ENCODE measurements at places on chromosomes 4 and X.

DNA sequence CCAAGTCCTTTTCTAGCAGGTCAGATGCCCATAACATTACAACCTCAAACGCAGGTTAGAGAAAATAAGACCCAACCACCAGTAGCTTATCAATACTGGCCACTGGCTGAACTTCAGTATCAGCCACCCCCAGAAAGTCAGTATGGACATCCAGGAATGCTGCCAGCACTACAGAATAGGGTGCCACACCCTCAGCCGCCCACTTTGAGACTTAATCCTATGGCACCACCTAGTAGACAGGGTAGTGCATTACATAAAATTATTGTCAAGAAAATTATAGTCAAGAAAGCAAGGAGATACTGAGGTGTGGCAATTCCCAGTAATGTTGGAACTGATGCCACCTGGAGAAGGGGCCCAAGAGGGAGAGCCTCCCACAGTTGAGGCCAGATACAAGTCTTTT, 19.9 kb upstream of the TRIM61 start:
- DNase-seq = no peak

GRCh38 chr4:118769161-118769560, 66.8 kb downstream of the SEC24D start:
- DNase-seq = no peak

DNA sequence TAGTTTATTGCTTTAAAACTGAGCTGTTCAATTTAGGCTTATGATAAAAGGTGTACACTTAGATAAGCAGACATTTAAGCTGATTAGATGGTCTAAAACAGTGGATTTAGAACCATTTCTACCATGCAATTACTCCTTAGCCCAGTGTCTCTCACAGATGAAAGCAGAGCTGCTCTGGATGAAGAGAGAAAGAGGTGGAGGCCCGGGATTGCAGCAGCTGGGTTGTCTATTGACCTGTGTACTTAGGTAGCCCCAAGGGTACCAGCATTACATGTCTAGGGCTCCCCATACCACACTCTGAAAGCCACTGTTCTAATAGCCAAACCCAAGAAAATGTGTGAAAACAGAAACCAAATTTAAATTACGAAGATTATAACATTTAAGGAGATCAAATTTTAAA, 86.0 kb upstream of the GIMD1 start:
- DNase-seq = no peak

DNA sequence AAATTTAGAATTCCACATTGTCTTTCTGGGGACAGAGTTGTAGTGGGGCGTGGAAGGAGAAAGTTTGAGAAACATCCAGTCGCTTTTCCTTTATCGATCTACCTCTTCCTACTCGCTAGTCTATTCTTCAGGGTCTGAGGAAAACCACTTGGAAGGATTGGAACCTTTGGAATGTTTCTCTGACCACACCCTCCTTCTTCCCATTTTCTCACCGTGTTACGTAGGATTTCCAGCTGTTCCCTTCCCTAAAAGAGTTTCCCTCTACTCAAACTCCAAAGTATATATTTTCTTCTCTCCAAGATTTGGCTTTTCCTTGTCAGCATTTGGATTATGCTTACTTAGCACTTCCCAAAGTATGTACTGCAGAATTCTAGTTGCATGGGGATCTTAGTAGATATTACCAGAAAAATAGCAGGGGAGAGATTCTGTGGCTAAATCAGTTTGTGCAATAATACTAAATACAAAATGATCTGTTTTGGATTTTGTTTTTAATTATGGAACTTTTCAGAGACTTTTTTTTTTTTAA, 4.9 kb downstream of the ENPEP start:
- DNase-seq = no peak

DNA sequence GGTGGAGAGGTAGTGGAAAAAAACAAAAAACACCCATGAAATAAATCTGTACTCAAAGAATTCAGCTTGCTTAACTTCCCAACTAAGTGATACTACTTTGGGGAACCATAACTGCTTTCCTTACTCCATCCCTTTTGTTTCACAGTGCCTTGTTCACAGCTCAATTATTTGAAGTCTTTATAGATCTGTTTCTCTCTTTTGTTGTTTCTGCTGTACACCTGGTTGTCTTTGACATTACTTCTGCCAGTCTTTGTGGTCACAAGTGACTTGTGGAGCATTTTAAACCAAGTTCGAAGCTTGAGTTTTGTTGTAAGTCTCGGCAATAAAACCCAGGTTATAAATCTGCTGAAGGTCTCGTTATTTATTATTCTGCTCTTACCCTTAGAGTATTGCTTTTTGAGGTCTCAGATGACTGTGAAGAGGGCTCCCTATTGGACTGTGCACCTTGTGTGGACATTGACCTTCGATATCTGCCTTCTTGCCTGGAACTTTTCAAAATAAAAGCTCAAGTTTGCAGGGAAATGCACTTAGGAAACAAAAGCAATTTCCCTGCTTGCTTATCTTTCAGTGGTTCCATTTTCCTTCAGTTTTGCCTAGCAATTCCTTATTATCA, 59.8 kb downstream of the ANK2 start:
- no peak for DNase-seq

DNA sequence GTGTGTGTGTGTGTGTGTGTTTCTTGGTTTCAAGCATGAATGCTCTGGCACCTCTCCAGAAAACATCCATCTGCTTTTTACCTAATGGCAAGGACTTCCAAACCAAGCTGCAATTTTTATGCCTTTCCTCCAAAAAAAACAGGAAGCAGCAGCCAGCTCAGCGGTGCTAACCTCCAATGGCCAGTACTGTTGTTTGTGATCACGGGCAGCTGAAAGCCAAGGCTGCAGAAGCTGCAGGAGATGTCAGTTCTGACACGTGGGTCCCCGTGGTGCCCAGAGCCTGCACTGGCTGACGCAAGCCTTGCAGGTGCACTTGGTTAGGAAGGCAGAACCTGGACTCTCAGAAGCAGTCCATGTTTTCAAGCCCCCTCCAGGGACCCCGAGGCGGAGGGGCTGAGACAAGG, 313.6 kb upstream of the DDX53 start:
- DNase-seq = no peak

- DNase-seq = no peak
These were observed 183.9 kb downstream of the CPEB2 start for GRCh38 chr4:15186149-15186548.

- DNase-seq = no peak
These were observed 259.6 kb upstream of the GPC4 start for GRCh38 chrX:133674726-133675470.

GRCh38 chr4:48262926-48263325, 6.7 kb downstream of the TEC start:
- no peak for DNase-seq

DNA sequence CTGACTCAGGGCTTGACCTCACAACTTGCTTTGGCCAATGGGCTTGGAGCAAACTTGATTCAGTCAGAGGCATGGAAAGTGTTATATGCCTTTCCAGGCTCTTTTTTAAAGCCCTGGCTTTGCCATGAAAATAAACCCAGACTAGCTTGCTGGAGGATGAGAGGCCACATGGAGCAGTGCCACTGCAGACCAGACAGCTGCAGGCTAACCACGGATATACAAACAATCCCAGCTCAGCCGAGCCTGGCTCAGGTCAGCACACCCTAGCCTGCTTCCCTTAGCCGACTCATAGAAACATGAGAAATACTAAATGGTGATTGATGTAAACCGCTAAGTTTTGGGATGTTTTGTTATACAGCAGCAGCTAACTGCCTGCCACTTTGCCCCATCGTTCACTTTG, 345.1 kb downstream of the ARHGAP10 start:
- DNase-seq = no peak

DNA sequence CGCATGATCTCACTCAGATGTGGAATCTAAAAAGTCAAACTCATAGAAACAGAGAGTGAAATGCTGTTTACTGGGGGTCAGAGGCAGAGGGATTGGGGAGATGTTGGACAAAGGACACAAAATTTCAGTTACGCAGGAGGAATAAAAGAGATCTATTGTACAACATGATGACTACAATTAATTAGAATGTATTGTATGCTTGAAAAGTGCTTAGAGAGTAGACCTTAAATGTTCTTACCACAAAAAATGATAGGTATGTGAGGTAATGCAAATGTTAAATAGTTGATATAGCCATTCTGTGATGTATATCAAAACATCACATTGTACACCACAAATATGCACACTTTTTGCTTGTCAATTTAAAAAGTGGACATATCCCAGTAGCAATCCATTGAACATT, 36.1 kb upstream of the PHKA2 start:
- DNase-seq = no peak

GRCh38 chrX:55815546-55815945, 98.0 kb downstream of the RRAGB start:
- no peak for DNase-seq

DNA sequence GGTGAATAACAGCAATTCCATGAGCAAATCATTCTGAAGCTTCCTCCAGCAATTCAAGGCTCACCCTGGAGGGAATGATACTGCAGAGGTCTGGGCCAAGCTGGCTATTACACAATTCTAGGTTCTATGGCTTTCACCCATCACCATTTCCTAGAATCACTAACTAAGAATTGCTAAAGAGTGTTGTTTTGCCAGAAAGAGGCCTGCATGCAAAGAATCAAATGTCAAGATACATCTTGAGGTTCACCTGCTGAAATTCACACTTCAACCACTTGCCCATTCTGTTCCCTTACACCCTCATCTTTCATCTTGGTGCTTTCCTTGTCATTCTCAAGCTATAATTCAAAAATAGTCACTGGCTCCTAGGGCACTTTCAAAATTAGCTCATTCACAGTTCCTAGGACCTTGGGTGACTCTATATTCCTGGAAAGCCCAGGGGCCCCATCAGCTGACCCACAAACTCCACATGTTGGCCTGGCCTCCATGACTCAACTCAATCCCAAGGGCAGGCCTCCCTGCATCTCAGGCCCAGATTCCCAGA, 7.0 kb downstream of the APBB2 start:
- no peak for DNase-seq

DNA sequence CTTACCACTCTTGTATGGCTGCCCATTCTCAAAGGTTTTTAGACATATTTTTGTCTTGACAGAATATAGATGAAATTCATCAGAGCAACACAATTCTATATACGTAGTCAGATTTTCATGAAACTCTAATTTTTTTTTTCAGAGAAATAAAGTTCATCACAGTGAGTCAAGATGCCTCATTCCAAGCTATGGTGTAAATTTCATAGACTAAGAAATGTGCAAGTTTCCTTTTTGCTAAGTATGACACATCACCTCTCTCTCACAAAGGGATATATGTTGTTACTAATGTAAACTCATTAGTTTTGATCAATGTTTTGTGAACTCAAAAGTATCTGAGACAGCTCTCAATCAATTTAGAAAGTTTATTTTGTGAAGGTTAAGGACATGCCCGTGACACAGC, 60.4 kb upstream of the ATXN3L start:
- no peak for DNase-seq

DNA sequence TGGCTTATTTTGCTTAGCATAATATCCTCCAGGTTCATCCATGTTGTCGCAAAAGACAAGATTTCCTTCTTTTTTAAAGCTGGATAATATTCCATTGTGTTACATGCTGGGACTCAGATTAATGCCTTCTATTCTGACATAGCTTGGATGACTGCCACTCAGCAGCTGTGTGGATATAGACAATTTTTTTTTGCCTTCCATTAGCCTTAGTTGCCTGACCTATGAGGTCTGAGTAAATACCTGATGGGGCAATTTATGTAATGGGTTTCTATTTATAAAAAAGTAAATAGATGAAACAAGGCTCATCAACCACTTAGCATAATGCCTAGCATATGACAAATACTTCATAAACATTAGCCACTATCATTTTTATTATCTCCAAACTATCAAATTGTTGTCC, 515.4 kb downstream of the ZNF674 start:
- DNase-seq = no peak

DNA sequence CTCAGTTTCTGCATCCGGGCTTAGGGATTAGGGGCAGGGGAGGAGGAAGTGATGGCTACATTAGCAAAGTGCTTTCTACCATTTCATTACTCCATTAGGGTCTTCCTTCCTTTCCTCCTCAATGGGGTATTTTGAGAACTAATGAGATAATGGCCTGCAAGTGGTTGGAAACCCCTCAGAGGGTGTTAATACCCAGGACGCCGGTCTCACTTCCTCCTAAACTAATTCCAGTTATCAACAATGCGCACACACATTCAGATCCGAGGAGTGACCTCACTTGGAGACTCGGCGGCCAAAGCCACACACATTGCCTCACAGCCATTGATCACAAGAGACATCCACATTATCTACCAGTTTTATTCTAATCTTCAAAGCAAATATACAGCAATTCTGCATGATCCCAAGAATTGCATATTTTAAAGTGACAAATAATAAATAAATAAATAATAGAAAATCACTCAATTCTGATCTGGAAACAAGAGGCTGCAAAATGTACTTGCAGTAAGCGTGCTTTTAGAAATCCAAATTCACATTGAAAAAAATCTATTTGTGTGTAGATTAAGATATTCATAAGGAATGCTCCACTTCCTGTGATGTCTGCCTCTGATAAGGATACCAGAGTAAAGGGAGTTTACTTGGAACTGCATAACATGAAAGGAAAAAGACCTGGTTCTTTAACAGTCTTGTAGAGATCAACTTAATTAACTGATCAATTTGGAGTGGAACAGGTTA, 329.1 kb downstream of the FBXW7 start:
- DNase-seq = no peak

GRCh38 chrX:37348231-37348970, 763 bp upstream of the PRRG1 start:
- no peak for DNase-seq

DNA sequence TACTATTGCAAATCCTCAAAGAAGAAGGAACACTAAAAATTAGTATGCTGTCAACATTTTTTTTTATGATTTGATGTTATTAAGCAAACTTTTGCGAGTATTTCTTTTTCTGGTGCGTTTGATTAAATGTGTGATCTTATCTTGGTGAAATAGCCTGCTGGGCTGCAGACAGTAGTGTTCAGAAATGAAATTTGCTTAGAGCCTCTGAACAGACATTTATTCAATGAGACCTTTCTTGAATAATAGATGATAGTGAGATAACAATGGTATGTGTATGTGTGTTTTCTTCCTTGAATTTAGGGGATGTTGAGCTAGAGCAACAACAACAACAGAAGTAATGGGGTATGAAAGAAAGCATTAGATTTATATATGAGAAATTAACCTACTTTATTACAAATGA, 12.7 kb downstream of the ADGRL3 start:
- DNase-seq = no peak

- DNase-seq = no peak
These were observed 658 bp downstream of the KDM6A start for GRCh38 chrX:44873415-44874276.

DNA sequence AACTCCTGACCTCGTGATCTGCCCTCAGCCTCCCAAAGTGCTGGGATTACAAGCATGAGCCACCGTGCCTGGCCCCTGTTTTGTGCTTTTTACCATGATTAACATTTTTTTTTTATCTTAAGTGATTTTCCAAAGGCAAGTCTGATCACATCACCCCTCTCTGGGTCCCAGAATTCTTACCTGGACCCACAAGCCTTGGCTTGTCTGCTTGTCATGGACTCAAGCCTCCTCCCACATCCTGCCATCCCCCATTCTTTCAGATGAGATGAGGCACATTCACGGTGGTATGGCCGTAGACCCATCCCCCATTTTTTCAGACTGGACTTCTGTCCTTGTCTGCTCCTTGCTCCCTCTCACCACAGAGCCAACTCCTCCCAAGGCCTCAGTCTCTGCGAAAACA, 55.3 kb downstream of the APLN start:
- DNase-seq = no peak

GRCh38 chr4:1987296-1987695, 21.5 kb downstream of the NELFA start:
- no peak for DNase-seq
